ENCODE measurements at places on chromosomes 5 and 9.

DNA sequence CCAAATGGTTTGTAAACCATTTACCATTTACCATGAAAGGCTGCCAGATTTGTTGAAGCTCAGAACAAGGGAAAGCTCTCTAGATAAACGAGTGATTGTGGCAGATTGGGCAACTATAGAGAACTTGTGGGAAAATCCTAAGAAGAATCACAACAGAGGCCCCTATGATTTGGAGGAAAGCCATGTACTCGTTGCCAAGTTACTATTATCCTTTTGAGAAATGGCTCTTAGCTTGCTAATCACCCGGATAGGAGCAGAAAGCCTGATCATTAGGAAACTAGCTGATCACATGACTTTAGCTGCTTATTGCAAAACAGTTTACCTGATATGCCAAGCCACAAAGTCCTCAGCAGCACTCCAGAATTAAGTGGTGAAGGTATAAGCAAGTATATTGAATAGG is 23.5 kb upstream of the ATG10 start:
- DNase-seq, result no peak

- DNase-seq, result no peak
Observed at GRCh38 chr5:84549054-84549453, 164.4 kb upstream of the EDIL3 start.

DNA sequence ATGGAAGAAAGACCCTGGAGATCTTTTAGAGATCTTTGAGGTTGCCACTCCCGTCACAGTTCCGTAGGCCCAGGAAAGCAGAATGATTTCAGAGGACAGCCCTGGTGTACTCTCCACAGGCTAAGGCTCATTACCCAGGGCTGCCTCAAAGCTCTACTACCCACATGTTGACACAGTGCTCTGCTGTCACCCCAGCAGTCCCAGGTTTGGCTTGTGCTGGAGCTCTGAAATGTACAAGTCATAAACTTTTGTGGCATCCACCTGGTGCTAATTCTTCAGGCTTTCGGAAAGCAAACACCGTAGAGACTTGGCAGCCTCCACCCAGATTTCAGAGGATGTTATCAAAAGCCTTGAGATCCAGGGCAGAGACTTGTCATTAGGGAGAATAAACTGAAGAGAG is 136.5 kb downstream of the MTRR start:
- DNase-seq, result no peak

GRCh38 chr5:150289551-150290390 is at the start of gene CAMK2A:
CAMK2A (minus strand) TSS chr5:150289773; CDS start chr5:150289625, 148 bp downstream.
- no peak for DNase-seq

GRCh38 chr5:172870715-172871461 is 36.8 kb downstream of the ERGIC1 start:
- no peak for DNase-seq

Measured in hematopoietic multipotent progenitor cell (in vitro differentiated cells).